Right ventricle myocardium superior (tissue), 1 donor: ENCODE measurements at places on chromosomes 3 and 15. TPM values are rescaled to one million over a fixed set of nuclear protein-coding genes. Genes with fewer than 3 reads are reported as not detected.

TIPARP gene
- 31.6 TPM for total RNA-seq

COPG1 gene
- 80.6 TPM for total RNA-seq

C3orf49 gene
- not detected for total RNA-seq

GATM gene
- 35.6 TPM for total RNA-seq

SAMMSON gene
- total RNA-seq, result not detected

EXD1 gene
- not detected for total RNA-seq

STRIT1 gene
- total RNA-seq, result not detected

- DNase-seq, result no peak
Measured at GRCh38 chr3:180909369-180910127, 2.9 kb upstream of the FXR1 start.

DNA sequence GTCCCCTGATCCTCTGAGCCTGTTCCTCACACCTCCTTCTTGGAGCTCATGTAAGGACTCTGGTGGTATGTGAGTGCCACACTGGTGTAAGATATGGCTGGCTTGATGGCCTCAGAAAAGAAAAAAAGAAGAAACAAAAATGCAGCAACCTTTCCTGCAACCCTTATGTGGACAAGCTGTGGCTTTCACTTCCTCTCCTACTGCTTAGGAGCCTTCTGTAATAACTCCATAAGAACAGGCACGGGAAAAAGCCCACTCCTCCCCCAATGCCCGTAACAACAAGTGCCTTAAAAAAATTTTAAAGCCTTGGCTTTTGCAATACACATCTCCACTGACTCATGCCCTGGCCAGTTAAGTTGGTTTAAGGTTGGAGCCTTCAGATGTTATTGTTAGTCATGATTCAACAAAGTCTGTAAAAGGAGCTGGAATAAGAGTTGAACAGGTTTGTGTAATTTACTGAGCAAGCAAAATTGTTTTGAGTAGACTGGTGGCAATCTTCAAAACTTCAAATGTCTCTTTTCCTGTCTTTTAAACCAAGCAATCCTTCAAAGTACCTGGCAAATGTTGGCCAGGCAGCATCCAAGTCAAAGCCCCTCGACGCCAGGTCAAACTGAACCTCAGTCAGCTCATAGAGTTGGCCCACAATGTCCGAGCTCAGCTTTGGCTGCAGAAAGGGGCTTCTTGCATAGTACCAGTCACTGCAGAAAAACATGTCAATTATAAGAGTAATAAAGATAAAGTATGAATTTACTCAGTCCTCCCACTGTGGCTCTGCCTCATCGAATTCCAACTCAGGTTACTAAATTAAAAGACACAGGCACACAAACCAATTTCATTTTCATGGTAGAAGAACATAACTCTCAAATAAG lies 22.9 kb downstream of the FYCO1 start:
- no peak for DNase-seq

GRCh38 chr15:90013503-90013937 lies 12.4 kb downstream of the ZNF710 start:
- no peak for DNase-seq

GRCh38 chr15:37037071-37037655 lies 63.2 kb downstream of the MEIS2 start:
- DNase-seq, result no peak

DNA sequence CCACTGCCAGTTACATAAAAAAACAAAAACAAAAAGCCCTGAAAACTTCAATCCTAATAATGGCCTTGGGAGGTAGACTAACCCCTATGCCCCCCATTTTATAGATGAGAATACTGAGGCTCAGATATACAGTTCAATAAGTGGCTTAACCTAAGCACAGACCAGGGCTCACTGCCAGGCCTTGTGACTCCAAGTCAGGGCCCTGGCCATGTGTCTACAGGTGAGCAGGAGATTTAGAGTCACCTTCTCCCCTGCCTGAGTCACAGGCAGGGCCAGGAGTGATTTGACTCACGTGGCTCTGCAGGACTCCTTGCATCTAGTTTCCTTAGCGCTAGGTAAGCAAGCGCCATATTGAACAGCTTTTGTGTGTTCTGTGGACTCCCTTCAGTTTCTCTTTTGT lies 98.6 kb upstream of the ETV5 start:
- no peak for DNase-seq
